Stimulated activated CD8-positive, alpha-beta memory T cell treated with anti-CD3 and anti-CD28 coated beads, Interleukin-15, amount 100 ng/mL, for 24 hours (primary cell): ENCODE measurements at places on chromosomes 16 and 17.

DNA sequence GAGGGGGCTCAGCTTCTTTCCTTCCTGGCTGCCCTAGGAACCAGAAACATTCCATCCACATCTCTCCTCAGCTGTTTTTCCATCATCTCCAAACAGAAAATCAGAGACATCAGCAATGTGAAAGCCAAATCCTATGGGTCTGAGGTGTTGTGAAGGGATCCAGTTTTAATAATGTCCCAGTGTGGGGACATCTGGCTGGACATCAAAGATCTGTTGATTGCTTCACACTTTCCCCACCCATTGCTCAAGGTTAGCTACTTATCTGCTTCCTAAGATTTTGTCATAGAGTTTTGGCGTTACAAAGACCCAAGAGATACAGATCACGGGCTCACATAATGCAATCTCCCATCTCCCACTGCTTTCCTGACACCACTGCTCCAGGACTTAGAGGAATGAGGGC lies 47.8 kb upstream of the AXIN2 start:
- no peak for DNase-seq

GRCh38 chr17:59838052-59838916 lies 54.5 kb downstream of the TUBD1 start:
- DNase-seq: no peak

DNA sequence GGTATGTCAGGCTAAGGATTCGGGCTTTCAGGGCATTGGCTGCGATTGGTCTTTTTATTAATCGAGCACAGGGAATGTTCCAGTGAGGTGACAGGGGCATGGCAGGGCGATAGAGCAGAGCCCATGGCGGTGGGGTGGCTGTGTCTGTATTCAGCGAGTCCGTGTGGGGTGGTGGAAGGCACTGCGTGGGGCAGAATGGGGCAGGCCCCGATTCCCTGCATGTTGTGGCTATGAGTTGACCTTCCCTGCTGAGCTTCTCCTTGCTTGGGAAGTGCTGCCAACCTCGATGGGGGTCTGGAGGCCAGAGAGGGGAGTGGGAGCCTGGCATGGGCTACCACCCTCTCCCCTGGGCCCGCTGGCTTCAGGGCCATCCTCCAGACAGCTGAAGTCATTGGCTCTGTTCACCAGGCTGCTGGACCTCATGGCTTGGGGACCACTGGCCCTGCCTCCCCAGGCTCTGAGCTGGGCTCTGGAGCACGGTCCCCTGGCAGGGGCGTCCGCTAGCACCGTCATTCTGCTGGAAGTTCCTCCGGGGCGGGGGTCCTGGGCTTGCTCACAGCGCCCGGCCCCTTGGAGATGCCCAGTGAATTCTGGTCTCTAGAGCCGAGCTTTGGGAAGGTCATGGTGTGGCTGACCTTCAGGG lies 92.1 kb downstream of the NPIPB11 start:
- DNase-seq: no peak

DNA sequence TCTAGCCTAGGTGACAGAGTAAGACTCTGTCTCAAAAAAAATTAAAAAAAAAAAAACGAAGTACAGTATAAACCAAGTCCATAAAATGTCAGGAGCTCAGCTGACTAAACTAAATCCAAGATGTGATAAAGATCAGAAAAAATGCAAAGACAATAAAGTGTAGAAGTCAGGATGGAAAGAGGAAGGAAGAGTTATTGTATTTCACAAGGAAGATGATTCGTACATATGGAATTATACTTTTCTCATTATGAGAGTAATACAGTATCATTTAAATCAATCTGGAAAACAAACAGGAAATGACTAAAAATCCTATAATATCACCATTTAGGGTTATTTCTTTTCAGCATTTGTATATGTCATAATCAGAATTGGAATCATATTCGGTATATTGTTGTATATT lies 11.4 kb upstream of the APOH start:
- DNase-seq: no peak

DNA sequence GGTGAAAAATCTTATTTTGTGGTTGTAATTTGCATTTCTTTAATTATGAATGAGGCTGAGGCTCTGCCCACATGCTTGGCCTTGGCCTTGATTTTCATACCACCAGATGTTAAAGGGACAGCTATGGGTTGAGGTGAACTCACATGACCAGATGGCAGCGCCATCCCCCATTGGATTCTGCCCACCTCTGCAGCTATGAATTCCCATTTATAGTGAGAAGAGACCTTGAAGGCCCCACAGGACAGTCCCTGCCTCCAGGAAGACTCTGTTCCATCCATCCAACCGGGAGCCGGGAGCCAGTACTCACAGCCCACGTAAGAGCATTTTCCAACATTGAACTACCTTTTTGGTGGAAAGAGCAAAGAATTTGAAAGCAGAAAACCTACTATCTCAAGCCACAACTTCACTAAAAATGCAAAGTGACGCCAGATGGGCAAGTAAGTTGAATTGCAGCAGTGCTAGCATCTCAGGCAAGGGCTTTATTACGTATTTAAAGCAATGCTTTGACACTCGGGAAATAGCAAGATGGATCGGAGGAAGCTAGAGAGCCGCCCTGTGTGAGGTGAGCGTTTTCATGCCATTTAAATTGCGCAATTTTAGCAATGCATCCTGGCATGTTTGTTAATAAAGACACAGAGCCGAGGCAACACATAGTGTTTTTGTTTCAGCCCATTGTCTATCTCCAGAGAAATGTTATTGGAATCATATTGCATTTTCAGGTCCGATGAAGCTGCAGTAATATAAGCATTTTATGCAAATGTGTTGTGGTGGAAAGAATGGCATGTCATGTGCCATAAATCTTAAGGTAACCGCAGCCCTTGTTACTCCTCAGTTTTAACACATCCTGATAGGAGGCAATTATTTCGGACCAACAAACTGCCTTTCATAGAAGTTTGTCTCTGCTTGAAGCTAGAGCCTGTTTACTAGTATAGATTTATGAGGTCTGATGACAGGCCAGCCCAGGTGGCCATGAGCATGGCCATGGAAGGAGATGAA lies 273.4 kb upstream of the TNRC6C start:
- DNase-seq: no peak

DNA sequence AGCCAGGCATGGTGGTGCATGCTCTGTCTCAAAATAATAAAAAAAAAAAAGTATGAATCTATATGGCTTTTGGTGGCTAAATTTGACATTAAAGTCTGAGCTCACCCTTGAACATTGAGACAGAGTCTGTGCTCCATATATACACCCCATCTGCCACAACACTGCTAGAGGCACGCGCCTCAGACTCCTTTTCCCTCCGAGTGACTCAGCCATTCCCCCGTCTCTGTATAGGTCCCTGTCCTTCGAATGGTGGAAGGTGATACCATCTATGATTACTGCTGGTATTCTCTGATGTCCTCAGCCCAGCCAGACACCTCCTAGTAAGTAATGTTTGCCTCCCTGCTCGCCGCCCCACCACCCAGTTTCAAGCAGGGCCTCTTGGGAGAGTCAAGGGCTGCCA lies 4.5 kb upstream of the EFNB3 start:
- DNase-seq: no peak

GRCh38 chr16:66054095-66054494 lies 312.4 kb upstream of the CDH5 start:
- no peak for DNase-seq

DNA sequence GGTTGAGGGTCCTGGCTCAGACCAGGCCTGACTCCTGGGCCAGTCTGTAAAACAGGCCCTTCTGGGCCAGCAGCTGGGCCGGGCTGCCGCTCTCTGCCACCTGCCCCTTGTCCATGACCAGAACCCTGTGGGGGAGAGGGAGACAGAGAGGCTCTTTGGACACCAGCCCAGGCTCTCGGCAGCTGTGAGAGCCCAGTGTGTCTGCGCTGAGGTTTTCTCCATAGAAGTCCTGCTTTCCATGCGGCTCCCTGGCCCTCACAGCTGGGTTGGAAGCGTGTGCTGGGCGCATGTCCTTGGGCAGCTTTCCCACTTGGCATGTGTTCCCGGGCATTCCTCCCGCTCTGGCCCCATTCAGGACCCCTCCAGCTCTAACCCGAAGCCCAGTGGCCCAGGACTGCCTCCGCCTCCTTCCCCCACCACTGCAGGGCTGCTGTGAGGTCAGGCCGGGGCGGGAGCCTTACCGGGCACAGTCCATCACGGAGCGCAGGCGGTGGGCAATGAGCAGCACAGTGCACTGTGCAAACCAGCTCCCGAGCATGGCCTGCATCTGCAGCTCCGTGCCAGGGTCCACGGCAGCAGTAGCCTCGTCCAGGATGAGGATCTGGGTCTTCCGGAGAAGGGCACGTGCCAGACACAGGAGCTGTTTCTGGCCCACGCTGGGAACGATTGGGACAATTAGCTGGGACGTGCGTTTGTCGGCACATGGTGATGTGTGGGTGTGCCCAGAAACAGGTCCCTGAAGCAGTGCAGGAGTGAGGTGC lies 73.0 kb downstream of the ABCC6 start:
- no peak for DNase-seq

DNA sequence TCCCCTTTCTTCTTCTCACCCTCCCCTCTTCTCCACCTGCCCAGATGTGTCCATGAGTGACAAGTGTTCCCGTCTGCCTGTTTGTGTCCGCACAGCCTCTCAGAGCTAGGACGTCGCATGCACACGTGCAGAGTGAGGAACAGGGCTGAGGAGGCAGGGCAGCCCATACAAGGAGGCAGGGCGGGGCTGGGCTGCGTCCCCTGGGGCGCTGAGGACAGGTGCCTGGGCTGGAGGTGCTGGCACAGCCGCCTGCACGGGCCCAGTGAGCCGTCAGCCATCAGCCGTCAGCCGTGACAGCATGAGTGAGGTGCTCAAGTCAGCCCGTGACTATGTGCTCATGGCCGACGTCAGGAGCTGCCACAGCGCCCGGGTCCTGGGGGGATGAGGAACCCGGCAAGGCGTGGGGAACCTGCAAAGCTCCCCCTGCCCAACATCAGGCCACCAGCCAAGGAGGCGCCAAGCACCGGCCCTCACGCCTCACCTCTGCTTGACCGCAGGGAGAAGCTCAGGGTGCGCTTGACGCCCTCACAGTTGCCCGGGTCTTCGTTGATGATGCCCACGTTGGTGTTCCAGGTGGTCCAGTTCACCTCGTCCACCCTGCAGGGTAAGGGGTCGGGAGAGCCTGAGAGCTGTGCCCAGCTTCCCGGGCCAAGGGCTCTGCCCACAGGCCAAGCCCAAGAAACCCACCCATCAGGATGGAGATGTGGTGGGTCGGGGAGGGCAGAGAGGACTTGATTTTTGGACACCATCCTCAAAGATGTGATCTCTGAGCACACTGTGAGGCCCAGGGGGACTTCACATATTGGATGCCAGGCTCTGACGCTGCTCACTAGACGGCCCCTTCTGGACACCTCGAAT lies 13.7 kb upstream of the TRPV3 start:
- DNase-seq: no peak

GRCh38 chr16:84692451-84693214 lies 7.2 kb upstream of the USP10 start:
- DNase-seq: no peak

DNA sequence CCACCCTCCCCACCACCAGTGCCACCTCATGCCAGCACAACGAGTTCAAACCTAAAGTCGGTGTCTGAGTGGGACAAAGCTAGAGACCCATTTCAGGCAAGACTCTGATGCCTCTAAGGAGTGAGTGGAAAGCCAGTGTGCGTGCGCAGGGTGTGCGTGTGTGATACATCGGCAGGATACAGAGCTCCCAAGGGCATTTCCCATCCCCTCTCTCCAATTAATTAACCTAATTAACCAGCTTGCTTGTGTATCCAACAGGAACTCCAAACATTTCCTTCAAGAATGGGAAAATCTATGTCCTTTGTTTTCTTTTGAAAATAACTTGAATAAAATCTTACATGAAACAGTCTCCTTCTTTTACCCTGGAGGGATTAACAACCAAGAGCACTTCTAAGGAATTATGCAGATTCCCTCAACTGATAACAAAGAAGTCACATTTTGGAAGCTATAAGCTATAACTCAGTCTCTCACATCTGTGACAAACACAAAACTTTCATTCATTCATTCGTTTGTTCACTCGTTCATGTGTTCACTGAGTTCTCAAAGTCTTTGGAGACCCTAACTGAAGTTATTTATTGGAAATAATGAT lies 9.9 kb downstream of the ATPAF2 start:
- no peak for DNase-seq

DNA sequence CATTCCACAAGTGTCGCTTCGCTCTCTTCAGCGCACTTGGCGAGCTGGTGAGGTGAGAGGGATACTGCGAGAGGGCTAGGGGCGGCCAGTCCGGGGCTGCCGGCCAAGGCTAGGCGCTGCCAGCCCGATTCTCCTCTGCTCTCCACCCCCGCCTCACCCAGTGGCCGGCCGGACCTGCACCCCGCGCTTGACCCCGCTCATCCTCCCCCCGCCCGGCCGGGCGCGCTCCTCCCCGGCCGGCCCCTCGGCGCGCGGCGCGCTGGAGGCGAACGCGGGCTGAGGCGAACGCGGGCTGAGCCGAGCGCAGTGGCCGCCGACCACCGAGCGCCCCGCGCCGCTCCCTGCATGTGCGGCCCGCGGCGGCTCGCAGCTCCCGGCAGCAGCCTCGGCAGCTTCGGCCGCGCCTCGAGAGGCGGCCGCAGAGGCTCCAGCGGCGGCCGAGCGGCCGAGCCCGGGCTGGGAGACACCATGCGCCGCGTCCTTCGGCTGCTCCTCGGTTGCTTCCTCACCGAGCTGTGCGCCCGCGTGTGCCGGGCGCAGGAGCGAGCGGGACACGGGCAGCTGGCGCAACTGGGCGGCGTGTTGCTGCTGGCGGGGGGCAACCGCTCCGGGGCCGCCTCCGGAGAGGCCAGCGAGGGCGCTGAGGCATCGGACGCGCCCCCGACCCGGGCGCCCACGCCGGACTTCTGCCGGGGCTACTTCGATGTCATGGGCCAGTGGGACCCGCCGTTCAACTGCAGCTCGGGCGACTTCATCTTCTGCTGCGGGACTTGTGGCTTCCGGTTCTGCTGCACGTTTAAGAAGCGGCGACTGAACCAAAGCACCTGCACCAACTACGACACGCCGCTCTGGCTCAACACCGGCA lies at the start of gene SHISA9:
SHISA9 (plus strand) TSS at position 2 of the 865 bp plus-strand sequence.
- no peak for DNase-seq

DNA sequence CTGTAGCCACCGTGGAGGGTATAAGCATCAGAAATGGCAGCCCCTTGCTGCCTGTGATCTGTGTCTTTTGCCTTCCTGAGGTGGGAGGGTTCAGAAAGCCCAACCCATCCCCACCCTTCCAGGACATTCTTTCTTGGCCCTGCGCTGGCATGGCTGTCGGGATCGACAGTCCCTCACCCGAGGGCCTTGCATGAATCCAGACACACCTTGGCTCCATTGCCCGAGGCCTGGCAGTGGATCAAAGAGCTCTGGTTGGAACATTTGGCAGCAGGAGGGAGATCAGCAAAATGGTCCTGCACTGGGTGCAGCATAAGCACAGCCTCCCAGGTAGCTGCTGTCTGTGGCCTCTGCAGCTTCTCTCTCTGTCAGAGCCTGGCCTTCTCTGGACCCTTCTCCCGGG lies 246.6 kb upstream of the MAF start:
- no peak for DNase-seq

- no peak for DNase-seq
Measured at GRCh38 chr16:58346831-58347371, 45.4 kb upstream of the GINS3 start.

- no peak for DNase-seq
Measured at GRCh38 chr16:27486344-27486743, 63.4 kb downstream of the GTF3C1 start.

DNA sequence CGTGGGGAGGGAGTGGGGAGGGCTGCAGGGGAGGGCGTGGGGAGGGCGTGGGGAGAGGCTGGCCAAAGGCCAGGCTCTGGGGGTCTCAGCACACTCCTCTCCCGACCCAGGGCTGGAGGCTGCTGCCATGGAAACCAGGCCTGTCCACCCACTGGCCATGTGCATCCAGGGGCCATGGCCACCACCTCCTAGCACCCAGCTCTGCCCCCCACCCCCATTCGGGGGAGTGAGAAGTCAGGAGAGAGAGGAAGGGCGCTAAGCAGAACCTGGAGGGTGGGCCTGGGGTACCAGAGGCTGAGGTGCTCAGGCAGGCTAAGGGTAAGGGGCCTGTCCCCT lies 29.6 kb downstream of the ENDOV start:
- no peak for DNase-seq

- peak; percentile 29 for DNase-seq
Measured at GRCh38 chr17:42116705-42117396, 4.3 kb downstream of the KAT2A start.
